ENCODE measurements at places on chromosomes 6 and 20.
A peak's percentile ranks its signal among the peaks of the same experiment; 100 is the strongest.

- no peaks in the 10 kb centered on the region for H3K36me3 ChIP-seq
- DNase-seq = no peak
- H3K27me3 ChIP-seq = no peaks in the 10 kb centered on the region
- H3K27ac ChIP-seq = no peak overlapping the region
Measured at GRCh38 chr6:127784468-127784867, 116.4 kb downstream of the THEMIS start.

GRCh38 chr20:51926670-51927305 lies 124.5 kb upstream of the SALL4 start:
- H3K36me3 ChIP-seq = no peaks in the 10 kb centered on the region
- no peak overlapping the region for H3K4me3 ChIP-seq
- DNase-seq = no peak
- no peak overlapping the region for H3K27ac ChIP-seq
- peaks cover 4% of the 10 kb centered on the region for H3K27me3 ChIP-seq
- no peaks in the 10 kb centered on the region for H3K4me1 ChIP-seq

DNA sequence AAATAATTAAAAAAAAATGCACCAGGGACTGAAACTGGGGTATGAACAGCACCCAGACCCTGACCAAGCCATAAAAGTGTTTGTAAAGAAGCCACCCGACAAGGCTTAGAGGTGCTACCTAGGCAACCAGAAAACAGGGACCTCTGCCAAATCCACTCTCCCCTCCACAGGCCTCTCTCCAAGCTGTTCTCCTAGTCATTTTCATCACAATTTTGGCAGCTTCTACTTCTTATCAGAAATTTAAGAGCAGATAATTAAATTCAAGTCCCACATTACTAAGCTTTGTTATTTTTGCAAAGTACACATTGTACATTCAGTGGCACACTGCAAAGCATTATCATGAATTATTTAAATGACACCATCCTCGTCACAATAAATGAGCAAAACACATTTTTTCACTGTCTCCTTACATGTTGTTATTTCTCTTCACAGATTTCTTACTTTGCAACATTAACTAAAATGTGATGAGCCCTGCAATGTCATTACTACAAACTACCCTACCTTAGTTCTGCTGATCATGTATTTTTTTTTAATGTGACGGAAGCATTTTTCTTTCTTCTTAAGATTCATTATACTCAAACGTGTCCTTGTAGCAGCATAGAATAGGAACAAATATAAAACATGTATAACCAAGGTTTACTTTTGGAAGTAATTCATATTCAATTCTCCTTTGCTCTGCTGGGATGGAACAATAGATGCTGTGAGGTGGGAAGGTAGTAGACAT lies 38.1 kb downstream of the ECT2L start:
- no peaks in the 10 kb centered on the region for H3K36me3 ChIP-seq
- H3K4me3 ChIP-seq = no peak overlapping the region
- H3K27me3 ChIP-seq = no peaks in the 10 kb centered on the region
- no peaks in the 10 kb centered on the region for H3K4me1 ChIP-seq
- DNase-seq = no peak

- H3K36me3 ChIP-seq = no peaks in the 10 kb centered on the region
- DNase-seq = no peak
- H3K4me3 ChIP-seq = no peak overlapping the region
- H3K4me1 ChIP-seq = no peaks in the 10 kb centered on the region
- H3K27ac ChIP-seq = no peak overlapping the region
- H3K27me3 ChIP-seq = no peaks in the 10 kb centered on the region
Measured at GRCh38 chr20:49310705-49311104, 32.8 kb upstream of the ZNFX1 start.

GRCh38 chr6:168559574-168560098 lies 118.7 kb downstream of the SMOC2 start:
- H3K36me3 ChIP-seq = no peaks in the 10 kb centered on the region
- no peak overlapping the region for H3K4me3 ChIP-seq
- no peak overlapping the region for H3K27ac ChIP-seq

GRCh38 chr6:130620338-130620781 lies 206.8 kb upstream of the SMLR1 start:
- H3K27ac ChIP-seq = no peak overlapping the region
- no peak overlapping the region for H3K4me3 ChIP-seq
- no peaks in the 10 kb centered on the region for H3K27me3 ChIP-seq
- H3K36me3 ChIP-seq = no peaks in the 10 kb centered on the region
- no peak for DNase-seq

DNA sequence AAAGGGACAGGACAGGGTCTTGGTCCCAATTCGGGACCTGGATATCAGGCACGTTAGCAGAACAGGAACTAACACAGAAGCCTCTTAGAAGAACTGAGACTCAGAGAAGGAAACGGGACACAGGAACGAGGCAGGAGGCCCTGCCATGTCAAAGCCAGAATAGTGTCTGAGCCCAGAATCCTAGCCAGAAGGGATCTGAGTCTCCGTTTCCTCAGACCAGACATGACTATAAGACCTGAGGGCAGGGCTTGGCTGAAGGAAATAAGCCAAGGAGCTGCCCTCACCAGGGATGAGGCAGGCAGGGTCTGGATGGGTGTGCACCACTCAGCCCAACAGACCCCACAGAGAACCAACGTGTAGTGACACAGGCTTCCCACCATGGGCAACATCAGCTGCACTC lies 40.3 kb downstream of the TRERF1 start:
- H3K4me1 ChIP-seq = no peaks in the 10 kb centered on the region
- no peak overlapping the region for H3K27ac ChIP-seq
- DNase-seq = no peak
- no peak overlapping the region for H3K4me3 ChIP-seq
- H3K27me3 ChIP-seq = no peaks in the 10 kb centered on the region

GRCh38 chr20:49381558-49382493 lies 100.6 kb downstream of the KCNB1 start:
- H3K4me3 ChIP-seq = no peak overlapping the region
- DNase-seq = peak; percentile 84
- H3K27ac ChIP-seq = peak overlapping the region; percentile 52
- H3K27me3 ChIP-seq = no peaks in the 10 kb centered on the region

GRCh38 chr6:24831771-24832716 lies 33.3 kb upstream of the ARMH2 start:
- no peak overlapping the region for H3K4me3 ChIP-seq
- no peak for DNase-seq
- no peaks in the 10 kb centered on the region for H3K36me3 ChIP-seq
- H3K27ac ChIP-seq = no peak overlapping the region
- H3K4me1 ChIP-seq = peaks cover 15% of the 10 kb centered on the region

GRCh38 chr20:37511610-37512275 lies 9.3 kb upstream of the NNAT start:
- H3K4me1 ChIP-seq = no peaks in the 10 kb centered on the region
- H3K27ac ChIP-seq = no peak overlapping the region
- H3K36me3 ChIP-seq = peaks cover 16% of the 10 kb centered on the region
- H3K27me3 ChIP-seq = no peaks in the 10 kb centered on the region
- H3K4me3 ChIP-seq = no peak overlapping the region

- no peak for DNase-seq
- no peak overlapping the region for H3K27ac ChIP-seq
- no peaks in the 10 kb centered on the region for H3K4me1 ChIP-seq
- peaks cover 3% of the 10 kb centered on the region for H3K27me3 ChIP-seq
- no peak overlapping the region for H3K4me3 ChIP-seq
Measured at GRCh38 chr20:37490663-37491350, 30.2 kb upstream of the NNAT start.

DNA sequence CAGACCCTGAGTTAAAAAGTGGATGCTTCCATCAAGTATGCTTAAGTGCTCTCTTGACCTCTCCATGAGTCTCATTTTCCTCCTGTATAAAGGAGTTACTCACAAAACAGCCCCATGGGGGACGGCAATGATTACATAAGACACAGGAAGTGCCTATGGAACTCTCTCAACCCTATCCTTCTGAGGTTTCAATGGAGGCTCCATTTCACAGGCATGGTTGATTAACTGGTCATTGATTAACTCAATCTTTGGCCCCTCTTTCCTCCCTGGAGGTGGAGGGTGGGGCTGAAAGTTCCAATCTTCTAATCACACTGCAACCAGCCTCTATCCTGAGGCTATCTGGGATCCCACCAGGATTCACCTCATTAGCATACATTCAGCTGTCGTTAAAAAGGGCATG lies 29.3 kb downstream of the CST8 start:
- no peak overlapping the region for H3K4me3 ChIP-seq
- no peaks in the 10 kb centered on the region for H3K27me3 ChIP-seq

Data from tibial artery (tissue), 4 donors.